ENCODE measurements at places on chromosomes 2 and 18.

- DNase-seq: no peak
Observed at GRCh38 chr2:46700435-46700834, 215.2 kb downstream of the MCFD2 start.

- no peak for DNase-seq
Observed at GRCh38 chr2:12716032-12716281, 779 bp upstream of the TRIB2 start.

DNA sequence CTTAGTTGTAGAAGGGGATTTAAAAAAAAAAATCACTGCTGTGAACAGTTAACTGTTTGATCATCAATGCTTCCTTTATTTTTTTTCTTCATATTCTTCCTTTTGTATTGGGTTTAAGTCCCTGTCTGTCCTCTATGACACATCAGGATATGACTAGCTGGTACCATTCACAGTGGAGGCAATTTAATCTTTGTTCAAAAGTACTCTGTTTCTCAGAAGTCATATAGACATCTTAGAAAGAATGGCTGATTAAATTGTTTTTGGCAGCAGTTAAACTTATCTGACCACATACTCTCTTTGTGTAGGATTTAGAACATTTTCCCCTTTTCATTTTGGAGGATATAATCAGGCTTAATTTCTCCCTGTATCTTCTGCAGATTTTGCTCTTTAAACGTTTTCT is 807.8 kb upstream of the CDH2 start:
- no peak for DNase-seq

DNA sequence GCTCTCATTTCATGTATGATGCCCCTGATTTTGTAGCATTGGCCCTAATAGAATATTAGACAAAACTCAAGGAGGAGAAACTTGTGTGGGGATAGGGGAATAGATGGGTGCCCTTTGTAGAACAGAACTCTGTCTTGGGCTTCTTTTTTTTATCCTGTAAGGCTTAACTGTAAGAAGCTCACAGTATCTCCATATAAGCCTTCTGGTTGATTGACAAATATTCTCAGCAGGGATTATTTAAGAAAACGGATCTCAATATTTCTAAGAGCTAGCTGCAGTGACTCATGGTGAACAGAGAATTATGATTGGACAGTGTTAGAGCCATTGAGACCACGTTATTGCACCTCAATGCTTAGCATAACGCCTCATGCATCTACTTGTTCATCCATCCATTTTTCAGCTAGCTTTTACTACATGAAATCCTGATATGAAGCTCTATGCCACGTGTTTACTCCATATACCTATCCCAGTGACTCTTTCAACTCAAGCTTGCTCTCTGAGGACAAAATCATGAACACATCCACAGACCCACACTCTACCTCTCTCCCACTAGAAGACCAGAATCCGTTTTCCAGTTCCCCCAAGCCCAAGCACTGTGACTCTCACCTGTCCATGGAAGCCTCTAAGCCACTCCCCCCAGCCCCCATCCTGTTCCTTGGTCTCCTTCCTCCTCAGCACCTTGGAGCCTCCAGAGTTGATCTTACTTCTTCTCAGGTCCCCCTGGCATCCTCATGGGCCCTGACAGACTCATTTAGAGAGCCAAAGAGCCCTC is 99.2 kb downstream of the BCL2L11 start:
- no peak for DNase-seq

GRCh38 chr2:241609859-241610793 is 26.8 kb downstream of the THAP4 start:
- peak; percentile 53 for DNase-seq

DNA sequence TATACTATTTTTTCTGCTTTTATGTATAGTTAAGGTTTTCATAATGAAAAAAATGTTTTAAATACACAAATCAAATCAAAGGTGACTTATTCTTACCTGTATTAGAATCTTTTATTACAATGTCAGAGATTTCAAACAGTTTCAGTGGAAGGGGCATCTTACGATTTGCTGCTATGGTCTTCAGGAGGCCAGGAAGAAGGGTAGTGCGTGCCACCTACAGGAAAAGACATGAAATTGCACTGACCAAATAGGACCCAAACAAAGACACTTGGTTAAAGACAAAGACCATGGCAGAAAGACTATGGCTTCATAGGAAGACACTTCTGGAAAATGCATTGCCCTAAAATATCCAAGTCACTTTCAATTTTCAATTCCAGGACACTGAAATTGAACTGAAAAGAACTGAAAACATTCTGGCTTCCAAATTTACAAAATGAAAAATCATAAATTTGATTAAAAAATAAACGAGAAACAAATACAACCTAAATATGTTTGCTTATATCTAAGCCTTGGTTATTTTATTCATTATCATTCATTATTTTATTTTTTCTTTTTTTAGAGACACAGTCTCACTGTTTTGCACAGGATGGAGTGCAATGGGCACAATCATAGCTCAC is 42.1 kb downstream of the FARSB start:
- DNase-seq: no peak

DNA sequence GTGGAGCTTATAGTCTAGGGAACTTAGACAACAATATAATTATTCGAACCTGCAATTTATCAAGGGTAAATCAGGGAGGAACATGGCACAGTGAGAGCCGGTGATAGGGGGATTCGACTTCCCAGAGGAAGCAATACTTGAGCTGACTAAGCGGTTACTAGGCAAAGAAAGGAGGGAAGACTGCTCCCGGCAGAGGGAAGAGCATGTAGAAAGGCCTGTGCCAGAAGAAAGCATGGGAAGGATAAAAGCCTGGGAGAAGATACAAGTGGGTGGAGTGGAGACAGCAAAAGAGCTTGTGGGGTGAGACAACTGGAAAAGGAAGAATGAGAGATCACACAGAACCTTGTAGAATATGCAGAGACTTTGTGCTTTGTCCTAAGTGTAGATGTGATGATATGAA is 93.3 kb downstream of the MARCHF4 start:
- DNase-seq: no peak

DNA sequence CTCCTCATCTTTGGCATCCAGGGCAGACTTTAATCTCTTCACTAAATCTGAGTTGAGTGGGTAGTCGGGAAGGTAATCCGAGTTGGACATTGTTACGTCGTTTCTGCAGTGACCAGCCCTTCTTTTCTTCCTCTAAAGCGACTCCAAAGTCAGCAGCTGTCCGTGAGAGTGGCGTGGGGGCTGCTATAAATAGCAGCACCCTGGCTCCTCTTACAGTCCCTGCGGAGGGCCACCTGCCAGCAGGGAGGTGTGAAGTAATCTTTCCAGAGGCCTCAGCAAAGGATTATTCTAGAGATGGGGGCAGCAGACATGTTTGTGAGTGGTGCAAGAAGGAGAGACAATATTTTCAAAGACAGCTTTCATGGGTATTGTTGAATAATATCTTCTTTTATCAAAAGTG is at the start of gene ASB18:
ASB18 (minus strand) TSS at position 151 of the 400 bp plus-strand sequence; CDS start at position 90, 61 bp downstream.
- DNase-seq: no peak

DNA sequence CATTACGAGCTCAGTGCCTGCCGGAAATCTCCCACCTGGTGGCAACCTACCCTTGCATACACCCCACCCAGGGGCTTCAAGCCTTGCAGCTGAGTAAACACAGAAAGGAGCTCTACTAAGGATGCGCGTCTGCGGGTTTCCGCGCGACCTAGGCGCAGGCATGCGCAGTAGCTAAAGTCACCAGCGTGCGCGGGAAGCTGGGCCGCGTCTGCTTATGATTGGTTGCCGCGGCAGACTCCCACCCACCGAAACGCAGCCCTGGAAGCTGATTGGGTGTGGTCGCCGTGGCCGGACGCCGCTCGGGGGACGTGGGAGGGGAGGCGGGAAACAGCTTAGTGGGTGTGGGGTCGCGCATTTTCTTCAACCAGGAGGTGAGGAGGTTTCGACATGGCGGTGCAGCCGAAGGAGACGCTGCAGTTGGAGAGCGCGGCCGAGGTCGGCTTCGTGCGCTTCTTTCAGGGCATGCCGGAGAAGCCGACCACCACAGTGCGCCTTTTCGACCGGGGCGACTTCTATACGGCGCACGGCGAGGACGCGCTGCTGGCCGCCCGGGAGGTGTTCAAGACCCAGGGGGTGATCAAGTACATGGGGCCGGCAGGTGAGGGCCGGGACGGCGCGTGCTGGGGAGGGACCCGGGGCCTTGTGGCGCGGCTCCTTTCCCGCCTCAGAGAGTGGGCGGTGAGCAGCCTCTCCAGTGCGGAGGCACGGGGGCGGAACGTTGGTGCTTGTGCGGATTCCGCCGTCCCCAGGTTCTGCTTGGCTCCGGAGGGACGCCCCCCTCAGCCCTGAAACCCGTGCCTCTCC is at the start of gene MSH2:
MSH2 (plus strand) TSS at position 352 of the 804 bp plus-strand sequence; CDS start at position 388, 36 bp downstream.
- peak; percentile 57 for DNase-seq

- DNase-seq: no peak
Observed at GRCh38 chr2:54940723-54941122, 109.5 kb downstream of the RTN4 start.

DNA sequence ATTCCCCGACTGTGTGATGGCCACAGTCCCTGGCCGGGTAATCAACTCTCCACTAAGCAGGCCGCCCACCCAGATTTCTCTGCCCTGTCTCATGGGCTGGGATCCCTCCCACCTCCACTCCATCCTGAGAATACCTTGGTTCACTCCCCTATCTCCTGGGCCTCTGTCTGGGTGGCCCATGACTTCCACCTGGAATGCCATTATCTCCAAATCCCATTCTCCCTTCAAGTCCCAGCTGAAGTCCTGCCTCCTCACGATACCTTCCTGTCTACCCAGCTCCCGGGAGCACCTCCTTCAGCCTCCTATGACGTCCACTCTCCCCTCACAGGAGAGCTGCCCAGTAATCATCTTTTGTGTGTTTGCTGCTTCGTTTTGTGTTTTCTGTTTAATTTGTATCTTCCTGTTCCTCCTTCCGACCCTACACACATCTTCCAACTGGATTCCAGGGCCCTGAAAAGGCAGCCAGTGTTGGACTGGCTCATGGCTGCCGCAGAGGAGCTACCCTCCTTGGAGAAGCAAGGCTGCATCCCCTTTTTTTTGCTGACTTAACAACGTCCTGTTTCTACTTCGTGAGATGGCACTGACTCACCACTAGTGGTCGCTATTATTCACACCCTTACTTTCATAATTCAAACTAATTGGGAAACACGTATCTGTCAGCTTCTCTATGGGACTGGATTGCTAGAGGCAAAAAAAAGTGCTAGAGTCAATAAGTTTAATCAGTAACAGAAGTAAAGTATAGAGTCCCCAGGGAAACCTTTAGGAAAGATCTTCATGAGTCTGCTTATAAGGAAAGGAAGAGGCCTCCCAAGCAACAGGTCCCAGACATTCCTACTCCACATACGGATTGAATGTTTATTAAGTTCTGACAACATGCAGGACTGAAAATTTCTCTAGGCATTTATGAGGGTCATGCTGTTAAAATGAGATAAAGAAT is 171.9 kb upstream of the GATA6 start:
- peak; percentile 6 for DNase-seq

GRCh38 chr2:200026332-200027230 is 71.2 kb downstream of the MAIP1 start:
- DNase-seq: peak; percentile 82

GRCh38 chr18:60113396-60113795 is 213.6 kb downstream of the PMAIP1 start:
- DNase-seq: no peak

DNA sequence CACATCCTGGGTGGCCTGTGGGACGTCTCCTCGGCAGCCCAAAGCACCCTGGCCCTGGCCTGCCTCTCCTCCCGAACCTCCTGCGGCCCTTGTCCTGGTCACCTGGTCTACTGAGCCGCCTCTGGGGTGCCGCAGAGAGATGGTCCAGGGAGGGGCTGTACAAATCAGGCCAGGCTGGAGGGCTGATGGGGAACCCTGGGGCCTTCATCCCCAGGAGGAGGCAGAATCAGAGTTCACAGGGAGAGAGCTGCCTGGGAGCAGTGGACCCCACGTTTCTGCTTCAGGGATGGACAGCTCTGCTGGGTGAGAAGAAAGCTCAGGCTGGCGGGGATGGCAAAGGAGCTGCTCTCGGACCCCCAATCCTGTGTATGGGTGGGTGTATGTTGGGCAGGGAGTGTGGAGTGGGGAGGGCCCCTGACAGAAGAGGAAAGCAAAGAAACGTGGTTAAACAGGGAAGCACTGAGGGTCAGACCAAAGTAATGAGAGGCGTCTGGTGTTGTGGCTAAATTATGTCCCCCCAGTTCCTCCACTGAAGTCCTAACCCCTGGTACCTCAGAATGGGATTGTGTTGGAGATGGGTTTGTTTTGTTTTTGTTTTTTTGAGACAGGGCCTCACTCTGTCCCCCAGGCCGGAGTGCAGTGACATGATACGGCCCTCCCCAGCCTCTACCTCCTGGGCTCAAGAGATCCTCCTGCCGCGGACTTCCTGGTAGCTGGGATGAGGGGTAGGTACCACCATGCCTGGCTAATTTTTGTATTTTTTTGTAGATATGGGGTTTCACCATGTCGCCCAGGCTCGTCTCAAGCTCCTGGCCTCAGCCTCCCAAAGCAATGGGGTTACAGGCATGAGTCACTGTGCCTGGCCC is 73.4 kb upstream of the SMAD7 start:
- DNase-seq: no peak

DNA sequence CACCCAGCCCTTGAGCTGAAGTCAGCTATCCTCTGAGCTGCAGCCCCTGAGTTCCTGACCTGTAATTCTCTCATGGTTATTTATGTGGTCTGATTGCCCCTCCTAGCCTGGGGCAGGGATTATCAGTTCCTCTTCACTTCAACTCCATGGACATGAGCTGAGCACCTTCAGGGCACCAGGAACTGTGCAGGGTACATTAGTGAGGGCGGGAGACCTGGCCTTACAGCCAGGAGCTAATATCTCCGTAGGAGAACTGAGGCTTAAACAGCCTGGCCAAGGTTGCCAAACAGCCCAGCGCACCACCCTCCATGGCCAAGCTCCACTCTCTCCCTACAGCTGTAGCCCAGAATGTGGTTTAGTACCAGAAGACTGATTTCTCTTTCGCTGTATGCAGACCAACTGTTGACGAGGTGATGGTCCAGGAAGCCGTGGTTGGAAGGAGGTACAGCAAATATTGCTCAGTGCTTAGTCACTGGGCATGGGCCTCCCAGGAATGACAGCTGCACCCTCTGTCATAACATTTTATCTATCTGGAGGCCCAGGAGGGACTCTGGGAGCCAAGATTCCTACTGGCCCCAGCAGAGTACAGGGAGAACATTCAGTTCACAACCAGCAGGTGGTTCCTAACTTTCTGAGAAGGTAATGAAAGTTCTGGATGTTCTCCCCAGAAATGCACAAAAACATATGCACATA is 228.7 kb upstream of the SIX2 start:
- DNase-seq: peak; percentile 40

- DNase-seq: no peak
Observed at GRCh38 chr2:55844986-55845385, 78.6 kb downstream of the EFEMP1 start.

- DNase-seq: no peak
Observed at GRCh38 chr18:52395146-52395852, 55.3 kb downstream of the DCC start.

DNA sequence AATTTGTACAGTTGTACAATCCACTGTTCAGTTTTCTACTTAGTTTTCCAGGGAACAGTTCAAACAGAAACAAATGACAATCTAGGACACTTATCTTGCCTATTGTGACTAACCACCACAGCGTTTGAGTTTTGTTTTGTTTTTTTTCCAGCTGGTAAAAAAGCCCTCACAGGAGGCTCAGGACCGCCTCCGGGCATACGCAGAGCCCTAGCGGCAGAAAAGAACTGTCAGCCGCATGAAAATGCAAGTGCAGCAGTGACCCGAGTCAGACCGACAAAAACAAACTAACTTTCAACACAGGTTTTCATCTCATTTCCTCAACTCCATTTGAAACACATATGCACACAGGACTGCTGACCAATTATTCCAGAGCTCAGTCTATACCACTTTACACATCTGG is 68.6 kb downstream of the STEAP3 start:
- DNase-seq: no peak

- no peak for DNase-seq
Observed at GRCh38 chr2:239895669-239896068, 129.5 kb downstream of the NDUFA10 start.
